ENCODE measurements at places on chromosomes 12 and 14.
A peak's percentile ranks its signal among the peaks of the same experiment; 100 is the strongest.

GRCh38 chr12:54879579-54879978 is 25.3 kb downstream of the MUCL1 start:
- no peak for DNase-seq

DNA sequence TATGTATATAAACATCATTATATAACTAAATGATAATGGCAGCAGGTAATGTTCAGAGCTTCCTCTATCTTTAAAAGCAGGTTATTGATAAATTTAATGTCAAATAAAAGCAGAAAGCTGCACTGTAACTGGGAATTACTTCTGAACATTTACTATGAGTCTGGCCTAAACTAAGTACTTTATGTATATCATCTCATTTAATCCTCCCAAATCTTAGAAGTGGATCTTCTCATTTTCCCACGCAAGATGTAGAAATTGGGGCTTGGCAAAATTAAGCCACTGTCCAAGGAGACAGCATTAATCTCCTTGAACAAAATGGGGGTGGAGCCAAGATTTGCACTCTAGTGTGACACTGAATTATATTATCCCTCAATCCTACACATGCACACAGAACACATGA is 5.7 kb downstream of the NIN start:
- DNase-seq: no peak

GRCh38 chr14:86799244-86799647 is 1193.7 kb downstream of the GALC start:
- no peak for DNase-seq

GRCh38 chr12:5710260-5710878 is 234.7 kb downstream of the ANO2 start:
- no peak for DNase-seq

DNA sequence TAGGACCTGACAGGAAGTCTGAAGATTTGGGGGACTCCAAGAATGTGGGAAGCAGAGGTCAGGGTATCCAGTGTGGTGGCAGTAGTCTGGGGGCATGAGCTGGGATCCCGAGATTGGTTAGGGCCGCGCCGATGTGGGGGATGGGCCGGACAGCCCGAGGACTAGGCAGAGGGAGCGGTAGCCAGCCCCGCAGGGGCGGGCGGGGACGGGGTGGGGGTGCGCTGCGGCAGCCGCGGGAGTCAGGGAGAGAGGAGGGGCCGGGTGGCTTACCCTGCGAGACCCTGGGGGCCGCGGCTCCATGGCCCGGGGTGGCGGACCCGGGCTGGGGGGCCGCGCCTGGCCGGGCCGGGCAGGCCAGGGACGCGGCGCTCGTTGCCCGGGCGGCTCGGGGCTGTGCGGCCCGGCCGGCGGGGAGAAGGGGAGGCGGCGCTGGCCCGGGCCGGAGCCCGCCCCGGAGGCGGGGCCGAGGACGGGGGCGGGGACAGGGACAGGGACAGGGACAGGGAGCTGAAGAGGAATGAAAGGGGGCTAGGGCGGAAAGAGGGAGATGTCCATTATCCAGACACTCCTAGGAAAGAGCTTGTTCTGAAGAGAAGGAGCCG is 5.6 kb downstream of the ZNF385A start:
- DNase-seq: no peak

GRCh38 chr14:74083161-74083560 is 1.1 kb downstream of the ALDH6A1 start:
- DNase-seq: no peak

DNA sequence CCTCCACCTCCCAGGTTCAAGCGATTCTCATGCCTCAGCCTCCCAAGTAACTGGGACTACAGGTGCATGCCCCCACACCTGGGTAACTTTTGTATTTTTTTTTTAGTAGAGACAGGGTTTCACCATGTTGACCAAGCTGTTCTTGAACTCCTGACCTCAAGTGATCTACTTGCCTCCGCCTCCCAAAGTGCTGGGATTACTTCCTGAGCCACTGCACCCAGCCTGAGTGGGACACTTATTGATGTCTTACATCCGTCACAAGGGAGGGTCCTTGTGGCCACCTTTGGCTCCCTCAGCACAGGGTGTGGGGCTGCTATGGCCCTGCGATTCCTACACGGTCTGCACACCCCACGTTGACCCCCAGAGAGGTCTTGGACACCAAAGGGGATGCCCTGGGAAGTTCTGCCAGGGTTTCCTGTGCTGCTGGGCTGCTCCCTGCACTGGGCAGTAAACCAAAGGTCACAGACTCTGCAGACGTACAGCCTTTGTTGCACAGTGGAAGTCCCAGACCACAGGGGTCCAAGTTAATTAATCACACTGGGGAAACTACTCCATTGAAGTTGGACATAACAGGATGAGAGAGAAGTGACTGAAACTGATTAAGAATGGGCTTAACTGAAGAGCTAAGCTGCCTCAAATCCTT is 95.7 kb downstream of the SAMD4A start:
- no peak for DNase-seq

- DNase-seq: peak; percentile 51
Measured at GRCh38 chr14:23379366-23380196, 2.7 kb downstream of the CMTM5 start.

DNA sequence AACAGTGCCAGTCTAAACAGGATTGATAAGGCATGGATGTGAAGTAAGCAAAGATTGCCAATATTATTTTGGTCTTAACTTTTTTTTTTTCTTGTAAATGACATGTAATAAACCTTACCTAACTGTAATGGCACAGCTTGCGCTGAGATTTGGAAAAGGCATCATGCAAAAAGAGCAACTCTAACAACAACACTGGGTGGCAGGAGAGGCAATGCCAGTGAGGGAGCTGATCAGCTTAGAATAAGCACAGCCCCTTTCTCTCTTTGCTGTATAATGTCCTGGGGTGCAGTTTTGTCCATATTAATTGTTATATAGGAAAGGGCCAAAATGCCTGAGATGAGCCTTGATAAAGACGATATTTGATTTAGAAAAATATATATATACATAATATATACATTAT is 1589.7 kb upstream of the FLRT2 start:
- DNase-seq: no peak

DNA sequence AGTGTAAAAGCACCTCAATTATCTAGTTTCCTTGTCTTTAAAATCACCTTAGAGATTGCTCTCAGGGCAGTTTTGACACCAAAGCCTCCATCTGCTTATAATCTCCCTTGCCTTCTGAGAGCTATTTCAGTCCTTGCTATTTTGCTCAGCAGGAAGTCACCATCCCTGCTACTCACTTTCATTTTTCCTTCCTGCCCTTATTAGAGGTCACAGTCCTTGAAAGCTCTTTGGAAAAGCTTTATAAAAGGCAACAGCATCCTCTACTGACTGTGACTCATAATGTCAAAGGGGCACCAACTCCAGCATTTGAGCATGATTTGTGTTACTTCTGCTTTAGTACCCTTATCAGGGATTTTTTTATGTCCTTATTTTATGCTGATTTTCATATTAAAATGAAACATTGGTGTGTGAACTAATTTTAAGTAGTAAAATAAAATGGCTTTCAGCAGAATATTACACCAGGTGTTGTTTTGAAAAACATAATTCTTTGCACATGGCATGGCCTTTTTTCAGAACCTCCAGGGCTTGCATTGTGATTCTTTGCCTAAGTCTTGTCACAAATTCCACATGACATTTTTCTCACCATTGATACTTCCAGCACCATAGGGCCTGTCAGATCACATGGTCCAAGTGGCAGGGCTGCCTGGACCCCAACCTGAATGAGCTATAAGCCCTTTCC is 213.0 kb downstream of the ADAMTS20 start:
- DNase-seq: peak; percentile 61

DNA sequence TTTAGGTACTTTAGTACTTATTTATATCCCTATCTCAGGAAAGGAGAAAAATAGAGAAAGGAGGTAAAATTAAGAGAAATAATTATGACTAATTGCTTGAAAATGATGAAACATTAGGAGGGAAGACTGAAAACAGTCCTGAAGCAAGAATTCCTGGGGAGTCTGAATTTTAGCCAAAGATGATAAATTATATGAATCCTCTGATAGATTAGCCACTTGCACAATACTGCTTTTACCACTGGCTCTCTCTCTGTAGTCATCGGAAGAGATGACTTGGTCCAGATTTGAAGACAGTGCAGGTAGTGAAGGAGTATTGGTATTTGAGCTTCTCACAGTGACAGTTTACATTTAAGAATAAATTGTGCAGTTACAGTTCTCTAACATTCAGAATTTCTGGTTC is 83.8 kb upstream of the CLEC14A start:
- no peak for DNase-seq

GRCh38 chr12:87667378-87667777 is 361.8 kb downstream of the C12orf50 start:
- DNase-seq: no peak

DNA sequence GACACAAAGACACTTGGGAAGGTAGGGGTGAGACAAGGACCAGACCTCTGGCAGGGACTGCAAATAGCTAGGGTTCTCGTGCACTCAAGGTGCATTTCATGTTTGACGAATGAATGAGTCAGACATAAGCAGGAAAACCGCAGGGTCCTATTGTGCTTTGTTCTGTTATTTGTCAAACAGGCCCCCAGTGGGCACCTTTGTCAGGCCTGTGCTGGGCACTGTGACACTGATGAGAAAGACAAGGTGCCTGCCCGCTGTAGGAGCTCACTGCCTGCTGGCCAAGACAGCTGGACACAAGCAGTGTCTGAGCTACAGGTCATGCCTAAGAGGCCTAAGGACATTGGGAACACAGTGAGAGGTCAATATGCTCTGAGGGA is 2.3 kb downstream of the OTUB2 start:
- peak; percentile 72 for DNase-seq

DNA sequence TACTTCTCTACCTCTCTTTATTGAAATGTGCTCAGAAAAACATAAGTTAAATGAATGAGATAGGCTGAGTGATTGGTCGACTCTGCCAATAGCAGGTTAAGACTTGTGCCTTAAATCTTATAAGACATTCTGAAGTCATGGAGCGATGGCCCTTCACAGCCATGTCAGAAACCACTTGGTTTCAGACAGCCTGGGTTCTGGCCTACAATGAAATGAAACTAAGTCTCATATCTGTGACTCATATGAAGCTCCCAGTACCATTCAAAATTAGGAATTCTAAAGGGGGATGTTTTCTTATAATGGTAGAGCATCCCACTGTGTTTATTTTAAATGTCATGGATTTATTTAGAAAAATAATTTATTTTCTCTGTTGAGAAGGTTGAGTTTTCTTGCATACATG is 42.6 kb downstream of the PLXNC1 start:
- no peak for DNase-seq
